ENCODE measurements at places on chromosomes 1 and 21.

- no peak overlapping the region for H3K27ac ChIP-seq
- DNase-seq: no peak
- H3K4me1 ChIP-seq: no peaks in the 10 kb centered on the region
- no peaks in the 10 kb centered on the region for H3K27me3 ChIP-seq
- H3K4me3 ChIP-seq: no peak overlapping the region
Measured at GRCh38 chr1:165912638-165913037, 85.2 kb downstream of the UCK2 start.

DNA sequence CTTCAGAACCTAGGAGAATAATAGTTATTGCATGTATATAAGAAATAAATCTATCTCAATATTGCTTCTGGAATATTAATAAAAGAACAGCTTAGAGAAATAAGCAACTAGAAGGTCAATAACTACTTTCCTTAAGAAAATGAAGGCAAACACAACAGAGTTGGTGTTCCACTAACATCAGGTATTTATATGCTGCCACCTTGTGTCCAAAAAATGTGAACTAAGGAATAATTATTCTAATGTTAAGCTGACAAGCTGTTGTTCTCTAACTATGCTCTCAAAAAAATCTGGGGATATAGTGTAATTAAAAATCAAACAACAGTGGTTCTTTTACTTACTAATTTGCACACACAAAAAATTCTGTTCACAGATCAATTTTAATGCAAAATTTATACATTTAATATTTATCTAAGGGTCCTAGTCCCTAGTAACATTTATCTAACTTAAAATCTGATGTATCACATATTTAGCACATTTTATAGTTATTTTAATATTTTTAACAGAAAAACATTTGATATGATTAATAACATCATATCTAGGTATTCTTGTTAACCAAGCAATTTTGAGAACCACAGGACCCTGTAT lies 39.6 kb downstream of the UCHL5 start:
- H3K4me1 ChIP-seq: no peaks in the 10 kb centered on the region
- H3K27me3 ChIP-seq: no peaks in the 10 kb centered on the region
- H3K4me3 ChIP-seq: no peak overlapping the region
- DNase-seq: peak; percentile 58
- H3K27ac ChIP-seq: no peak overlapping the region
- peaks cover 6% of the 10 kb centered on the region for H3K36me3 ChIP-seq

DNA sequence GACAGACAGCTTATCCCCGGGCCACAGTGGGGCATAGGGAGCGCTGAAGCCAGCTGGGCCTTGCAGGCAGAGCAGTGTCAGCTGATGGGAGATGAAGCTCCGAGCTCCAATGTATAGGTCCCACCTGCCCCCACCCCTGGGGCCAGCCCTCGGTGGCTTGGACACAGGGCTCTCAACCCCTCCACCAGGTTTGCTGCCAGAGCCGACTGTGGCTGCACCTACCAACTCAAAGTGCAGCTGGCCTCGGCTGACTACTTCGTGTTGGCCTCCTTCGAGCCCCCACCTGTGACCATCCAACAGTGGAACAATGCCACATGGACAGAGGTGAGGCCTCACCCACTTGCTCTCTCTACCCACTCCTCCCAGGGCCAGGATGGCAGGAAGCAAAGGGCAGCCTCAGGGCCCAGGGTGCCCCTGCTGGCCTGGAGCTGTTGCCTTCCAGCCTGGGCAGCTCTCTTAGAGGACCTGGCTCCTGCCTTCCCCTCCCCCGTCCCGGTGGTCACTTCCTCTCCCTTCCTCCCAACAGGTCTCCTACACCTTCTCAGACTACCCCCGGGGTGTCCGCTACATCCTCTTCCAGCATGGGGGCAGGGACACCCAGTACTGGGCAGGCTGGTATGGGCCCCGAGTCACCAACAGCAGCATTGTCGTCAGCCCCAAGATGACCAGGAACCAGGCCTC lies 7.7 kb downstream of the MAD2L2 start:
- DNase-seq: no peak
- no peak overlapping the region for H3K27ac ChIP-seq
- H3K36me3 ChIP-seq: peaks cover 25% of the 10 kb centered on the region
- no peak overlapping the region for H3K4me3 ChIP-seq

DNA sequence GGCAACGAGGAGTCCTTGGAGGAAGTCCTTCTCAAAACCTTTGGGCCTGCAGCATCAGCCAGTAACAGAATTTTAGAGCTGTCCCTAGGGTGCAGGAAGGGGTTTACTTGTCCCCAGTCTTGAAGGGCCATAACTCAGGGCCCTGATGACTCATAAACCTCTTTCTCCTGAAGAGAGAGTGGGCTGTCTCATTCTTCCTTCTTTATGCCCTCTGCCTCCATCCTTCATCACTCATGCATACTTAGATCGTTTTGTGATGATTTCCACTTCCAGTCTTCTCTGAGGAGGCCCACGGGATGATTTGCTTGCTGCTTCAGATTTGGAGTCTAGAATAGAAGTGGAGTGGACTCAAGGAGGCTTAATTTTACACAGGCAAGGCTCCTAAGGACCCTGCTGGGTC lies 60.2 kb downstream of the NDUFS5 start:
- peaks cover 5% of the 10 kb centered on the region for H3K4me1 ChIP-seq
- H3K4me3 ChIP-seq: no peak overlapping the region
- no peak for DNase-seq
- no peaks in the 10 kb centered on the region for H3K36me3 ChIP-seq

- H3K4me1 ChIP-seq: no peaks in the 10 kb centered on the region
- no peak for DNase-seq
- no peak overlapping the region for H3K4me3 ChIP-seq
- H3K27ac ChIP-seq: no peak overlapping the region
- no peaks in the 10 kb centered on the region for H3K36me3 ChIP-seq
Measured at GRCh38 chr1:163170331-163170730, 32.4 kb downstream of the RGS5 start.

DNA sequence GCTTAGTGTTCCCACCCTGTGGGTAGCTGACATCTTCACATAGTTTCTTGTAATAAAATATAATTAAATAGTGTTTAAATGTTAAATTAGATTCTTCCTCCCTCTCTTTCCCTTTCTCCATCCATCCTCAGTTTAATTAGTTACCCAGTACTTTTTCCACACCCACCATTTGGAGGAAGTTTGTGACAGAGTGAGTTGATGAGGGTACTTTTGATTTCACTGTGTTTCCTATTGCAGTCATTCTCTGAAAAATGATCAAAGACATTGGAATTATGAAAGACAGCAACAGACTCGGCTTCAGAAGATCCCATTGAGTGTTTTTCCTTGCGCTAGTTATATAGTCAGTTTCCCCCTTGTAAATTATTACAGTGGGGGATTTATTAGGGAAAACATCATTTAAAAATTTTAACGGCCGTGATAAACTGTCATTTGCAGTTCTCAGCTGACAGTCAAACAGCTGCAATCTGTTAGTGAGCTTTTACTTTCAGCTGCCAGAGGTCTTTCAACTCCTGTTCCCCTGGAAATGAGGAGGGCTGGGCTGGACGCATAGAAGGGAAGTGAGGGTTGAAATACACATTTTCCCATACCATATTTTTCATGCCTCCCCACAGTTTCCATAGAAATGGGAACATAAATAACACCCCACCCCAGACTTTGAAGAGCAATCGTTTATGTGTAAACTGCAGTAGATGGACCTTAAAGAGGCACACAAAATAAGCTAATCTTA lies 61.3 kb upstream of the CACYBP start:
- no peaks in the 10 kb centered on the region for H3K27me3 ChIP-seq
- H3K4me1 ChIP-seq: peaks cover 4% of the 10 kb centered on the region
- DNase-seq: no peak

- H3K36me3 ChIP-seq: no peaks in the 10 kb centered on the region
- no peaks in the 10 kb centered on the region for H3K27me3 ChIP-seq
- H3K4me1 ChIP-seq: no peaks in the 10 kb centered on the region
- H3K4me3 ChIP-seq: no peak overlapping the region
Measured at GRCh38 chr1:168330285-168330684, 49.6 kb downstream of the TBX19 start.

GRCh38 chr1:65063025-65063424 lies 85.0 kb upstream of the AK4 start:
- no peak for DNase-seq
- no peak overlapping the region for H3K4me3 ChIP-seq
- H3K36me3 ChIP-seq: peaks cover 5% of the 10 kb centered on the region
- H3K4me1 ChIP-seq: peaks cover 11% of the 10 kb centered on the region
- no peak overlapping the region for H3K27ac ChIP-seq

DNA sequence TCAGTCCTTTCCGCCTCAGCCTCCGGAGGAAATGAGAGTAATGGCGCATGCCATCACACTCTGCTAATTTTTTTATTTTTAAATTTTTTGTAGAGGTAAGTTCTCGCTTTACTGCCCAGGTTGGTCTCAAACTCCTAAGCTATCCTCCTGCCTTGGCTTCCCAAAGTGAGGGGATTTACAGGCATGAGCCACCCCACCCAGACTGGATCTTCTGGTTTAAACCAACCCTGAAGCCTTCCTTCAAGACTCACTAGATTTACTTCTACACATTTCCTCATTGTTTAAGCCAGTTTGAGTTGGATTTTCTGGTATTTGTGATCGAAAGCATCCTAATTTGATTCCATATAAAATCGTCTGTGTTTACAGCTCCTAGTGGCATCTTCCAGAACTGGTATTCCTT lies 23.1 kb upstream of the SCAF4 start:
- H3K36me3 ChIP-seq: no peaks in the 10 kb centered on the region
- H3K27me3 ChIP-seq: no peaks in the 10 kb centered on the region
- no peaks in the 10 kb centered on the region for H3K4me1 ChIP-seq
- no peak for DNase-seq

DNA sequence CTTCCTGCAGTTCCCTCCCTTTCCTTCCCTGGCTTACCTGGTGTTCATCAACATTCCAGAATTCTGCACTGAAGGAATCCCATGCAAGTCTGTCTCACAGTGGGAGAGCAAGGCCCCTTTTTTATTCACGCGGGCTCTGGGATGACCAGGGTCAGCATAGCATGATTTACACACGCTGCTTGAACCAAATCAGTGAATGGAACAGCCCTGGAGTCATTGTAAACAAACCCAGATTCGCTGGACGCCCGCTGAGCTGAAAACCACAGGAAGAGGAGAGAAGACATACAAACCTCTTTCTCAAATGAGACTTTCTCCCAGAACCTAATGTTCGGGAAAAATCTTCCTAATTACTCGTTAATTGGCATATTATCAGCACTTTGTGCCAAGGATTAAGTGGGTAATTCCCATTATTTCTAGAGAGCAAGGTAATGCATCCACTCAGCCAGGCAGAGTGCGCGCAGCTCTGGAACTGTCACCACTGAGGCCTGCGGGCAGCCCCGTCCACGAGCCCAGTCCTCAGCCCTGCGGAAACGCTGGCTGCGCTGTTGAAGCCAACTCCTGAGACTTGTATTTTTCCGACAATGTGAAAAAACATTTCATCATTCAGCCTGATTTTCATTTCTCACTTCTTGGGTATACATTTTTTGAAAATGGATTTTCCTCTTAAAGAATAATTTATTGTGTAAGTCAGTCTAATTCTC lies 140.0 kb downstream of the ETS2 start:
- DNase-seq: no peak
- H3K27me3 ChIP-seq: no peaks in the 10 kb centered on the region
- H3K27ac ChIP-seq: no peak overlapping the region
- no peaks in the 10 kb centered on the region for H3K4me1 ChIP-seq
- H3K4me3 ChIP-seq: no peak overlapping the region
- H3K36me3 ChIP-seq: no peaks in the 10 kb centered on the region

- peaks cover 21% of the 10 kb centered on the region for H3K4me1 ChIP-seq
- DNase-seq: no peak
- no peaks in the 10 kb centered on the region for H3K27me3 ChIP-seq
- H3K36me3 ChIP-seq: no peaks in the 10 kb centered on the region
Measured at GRCh38 chr1:109893532-109894171, 17.0 kb upstream of the CSF1 start.

DNA sequence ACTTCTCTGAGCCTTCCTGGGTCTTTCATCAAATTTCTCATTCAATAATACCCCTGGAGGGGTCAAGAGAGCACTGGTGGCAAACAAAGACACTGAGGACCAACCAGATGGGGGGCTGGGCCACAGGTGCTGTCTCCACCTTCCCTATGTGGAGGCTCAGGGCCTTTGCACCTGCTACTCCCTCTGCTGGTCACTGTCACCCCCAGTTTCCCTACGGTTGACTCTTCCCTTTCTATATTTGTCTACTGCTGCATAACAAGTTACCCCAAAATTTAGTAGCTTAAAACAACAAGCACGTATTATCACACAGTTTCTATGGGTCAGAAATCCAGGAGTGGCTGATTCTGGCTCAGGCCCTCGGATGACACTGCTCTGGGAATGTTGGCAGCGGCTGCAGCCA lies 138.8 kb upstream of the RUNX3 start:
- no peak for DNase-seq
- H3K4me3 ChIP-seq: no peak overlapping the region
- H3K27me3 ChIP-seq: no peaks in the 10 kb centered on the region
- no peaks in the 10 kb centered on the region for H3K36me3 ChIP-seq
- H3K4me1 ChIP-seq: no peaks in the 10 kb centered on the region
- H3K27ac ChIP-seq: no peak overlapping the region

GRCh38 chr1:204511366-204511765 lies 4.8 kb upstream of the MDM4 start:
- no peaks in the 10 kb centered on the region for H3K36me3 ChIP-seq
- H3K4me1 ChIP-seq: peaks cover 74% of the 10 kb centered on the region
- no peaks in the 10 kb centered on the region for H3K27me3 ChIP-seq
- peak overlapping the region; percentile 87 for H3K27ac ChIP-seq

- H3K27me3 ChIP-seq: no peaks in the 10 kb centered on the region
- peak overlapping the region; percentile 95 for H3K27ac ChIP-seq
- H3K4me1 ChIP-seq: peaks cover 59% of the 10 kb centered on the region
- DNase-seq: no peak
- H3K36me3 ChIP-seq: no peaks in the 10 kb centered on the region
Measured at GRCh38 chr1:55214934-55215193, 300 bp downstream of the USP24 start.

- H3K4me3 ChIP-seq: no peak overlapping the region
- peaks cover 96% of the 10 kb centered on the region for H3K4me1 ChIP-seq
- H3K36me3 ChIP-seq: peaks cover 27% of the 10 kb centered on the region
- DNase-seq: peak; percentile 58
- H3K27ac ChIP-seq: peak overlapping the region; percentile 55
- no peaks in the 10 kb centered on the region for H3K27me3 ChIP-seq
Measured at GRCh38 chr1:40399984-40400704, 26.6 kb downstream of the SMAP2 start.

DNA sequence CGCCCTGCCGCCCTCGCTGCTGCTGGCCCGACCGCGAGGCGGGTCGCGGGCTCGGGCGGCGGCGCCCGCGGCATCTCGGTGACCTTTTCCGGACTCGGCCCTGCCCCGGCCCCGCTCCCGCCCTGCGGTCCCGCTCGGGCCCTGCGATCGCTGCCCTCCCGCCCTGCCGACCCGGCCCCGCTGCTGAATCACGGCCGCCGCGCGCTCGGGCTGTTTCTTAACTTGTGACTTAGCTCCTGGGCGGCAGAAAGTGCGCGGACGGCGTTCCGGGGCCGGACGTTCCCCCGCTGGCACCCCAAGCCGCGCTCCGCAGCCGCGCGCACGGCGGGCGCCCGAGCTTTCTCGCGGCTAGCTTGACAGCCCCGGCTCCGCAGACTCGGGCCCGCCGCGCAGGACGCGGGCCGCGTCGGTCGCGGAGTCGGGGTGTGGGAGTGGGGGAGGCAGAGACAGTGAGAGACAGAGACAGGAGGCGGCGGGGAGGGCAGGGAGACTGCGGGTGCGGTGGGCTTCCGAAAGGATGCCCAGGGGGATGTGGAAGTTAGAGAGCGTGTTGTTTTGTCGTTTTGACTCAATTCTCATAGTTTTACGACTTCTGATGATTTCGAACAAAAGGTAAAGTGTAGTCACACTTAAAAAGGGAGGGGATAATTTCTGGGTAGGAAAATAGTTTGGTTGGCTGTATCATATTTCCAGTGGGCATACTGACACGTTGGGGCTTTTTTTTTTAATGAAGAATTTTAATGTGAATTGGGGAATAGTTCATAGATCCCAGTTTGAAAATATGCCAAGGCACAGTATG lies 49.8 kb downstream of the PRDM2 start:
- H3K4me1 ChIP-seq: peaks cover 51% of the 10 kb centered on the region
- H3K27me3 ChIP-seq: no peaks in the 10 kb centered on the region
- H3K4me3 ChIP-seq: peak overlapping the region; percentile 44
- peak overlapping the region; percentile 52 for H3K27ac ChIP-seq
- peaks cover 35% of the 10 kb centered on the region for H3K36me3 ChIP-seq
- no peak for DNase-seq

All from B cell (primary cell).